Right renal cortex interstitium (tissue), 3 donors: ENCODE measurements at places on chromosomes 4 and X. TPM values are rescaled to one million over a fixed set of nuclear protein-coding genes. Genes with fewer than 3 reads are reported as not detected.

GRCh38 chr4:112214390-112215264 lies 17.0 kb upstream of the AP1AR start:
- DNase-seq, result no peak

The AR gene
- polyA plus RNA-seq, result 3.5 TPM

The PABPC1L2A gene
- polyA plus RNA-seq, result not detected

DNA sequence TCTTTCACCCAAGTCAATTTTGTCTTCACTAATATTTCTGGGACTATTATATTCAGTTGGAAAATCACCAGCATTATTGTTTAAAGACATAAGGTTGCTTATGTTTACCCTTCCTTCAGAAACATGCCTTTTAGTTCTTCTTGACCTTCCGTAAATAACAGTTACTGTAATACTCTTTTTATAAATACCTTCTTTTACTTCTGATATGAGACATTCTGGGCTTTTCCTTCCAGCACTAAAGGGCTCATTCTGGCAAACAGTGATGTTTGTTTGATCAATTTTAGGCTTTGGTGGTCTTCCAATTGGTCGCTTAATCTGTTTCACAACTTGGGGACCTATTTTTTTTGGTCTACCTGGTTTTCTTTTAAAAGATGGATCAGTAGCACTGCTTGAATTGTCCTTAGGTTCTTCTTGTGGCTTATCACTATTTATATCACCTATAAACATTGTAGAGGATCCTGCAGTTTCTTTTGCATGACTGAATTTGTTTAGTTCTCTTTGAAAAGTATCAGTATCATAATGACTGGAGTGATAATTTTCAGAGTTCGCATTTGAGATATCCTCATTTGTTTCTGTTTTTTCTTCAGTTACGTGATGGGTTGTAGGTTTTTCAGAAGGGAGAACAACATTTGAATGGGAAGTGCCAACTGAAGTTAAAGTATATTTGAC lies 64.8 kb downstream of the NCAPG start:
- DNase-seq, result no peak

- DNase-seq, result no peak
Observed at GRCh38 chr4:62003695-62004094, 803.6 kb downstream of the ADGRL3 start.

GRCh38 chrX:71493111-71493613 lies 39.7 kb upstream of the OGT start:
- DNase-seq, result no peak

The SPANXN3 gene
- polyA plus RNA-seq, result not detected

The RS1 gene
- 0.16 TPM for polyA plus RNA-seq

DNA sequence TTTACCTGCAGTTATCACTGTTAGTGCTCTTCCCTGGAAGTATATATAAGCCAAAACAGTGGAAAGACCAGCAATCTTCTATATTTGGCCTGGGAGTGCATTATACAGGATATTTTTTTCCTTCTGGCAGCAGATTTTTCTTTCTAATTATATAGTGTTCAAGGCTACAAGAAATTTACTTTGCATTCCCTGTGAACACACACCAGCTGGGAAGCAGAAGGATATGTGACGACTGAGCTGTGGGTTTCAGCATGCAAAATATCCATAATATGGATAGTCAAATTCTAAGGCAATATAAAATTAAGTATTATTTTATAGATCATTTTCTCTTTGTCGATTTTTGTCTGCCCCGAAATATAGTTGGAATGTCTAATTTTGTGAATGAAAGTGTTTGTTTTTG lies 31.2 kb downstream of the GUCY1B1 start:
- DNase-seq, result no peak

DNA sequence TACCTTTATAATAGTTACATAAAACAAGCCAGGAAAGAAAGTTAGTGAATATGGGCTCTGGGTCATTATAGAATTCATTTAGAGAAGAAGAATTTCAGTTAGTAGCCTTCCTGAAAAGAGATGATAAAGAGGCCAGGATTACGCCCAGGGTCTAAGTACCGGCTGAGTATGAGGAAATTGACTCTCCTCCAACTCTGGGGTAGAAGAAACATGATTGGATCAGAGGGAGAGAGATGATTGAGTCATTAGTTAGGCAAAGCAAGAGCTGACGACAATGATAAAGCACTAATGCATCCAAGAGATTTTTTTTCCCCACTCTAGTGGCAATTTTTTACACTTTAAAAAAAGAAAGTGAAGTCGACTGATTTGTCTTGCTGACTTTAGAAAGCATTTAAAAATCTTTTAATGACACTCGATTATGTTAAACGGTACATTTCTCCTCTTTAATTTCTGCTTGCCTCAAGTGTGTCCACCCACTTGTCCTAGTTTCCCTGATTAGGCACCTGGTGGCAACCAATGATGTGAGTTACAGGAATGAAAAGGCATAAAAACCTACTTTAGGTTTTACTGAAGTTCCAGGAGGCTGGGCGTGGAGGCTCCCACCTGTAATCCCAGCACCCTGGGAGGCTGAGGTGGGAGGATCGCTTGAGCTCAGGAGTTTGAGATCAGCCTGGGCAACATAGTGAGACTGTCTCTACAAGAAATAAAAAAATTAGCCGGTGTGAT lies 37.3 kb upstream of the IGFBP7 start:
- no peak for DNase-seq

DNA sequence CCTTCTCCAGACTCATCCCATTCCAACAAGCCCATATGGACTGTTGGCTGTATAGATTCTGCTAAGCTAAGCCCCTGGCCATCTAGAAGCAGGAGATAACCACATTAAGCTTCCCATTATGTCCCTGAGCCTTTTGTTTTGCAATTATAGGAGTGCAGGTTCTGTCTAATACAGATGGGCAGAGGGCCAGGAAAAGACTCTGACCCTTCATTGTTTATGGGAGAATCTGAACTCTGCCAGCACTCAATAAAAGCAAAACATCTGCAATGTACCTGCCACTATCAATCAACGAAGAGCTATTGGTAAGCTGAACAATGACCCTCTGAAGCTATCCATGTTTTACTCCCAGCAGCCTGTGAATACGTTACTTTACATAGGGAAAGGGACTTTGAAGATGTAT lies 207.3 kb upstream of the CLNK start:
- no peak for DNase-seq
